Left lobe of liver (tissue), 2 donors: ENCODE measurements at places on chromosomes 16 and 17. TPM values are rescaled to one million over a fixed set of nuclear protein-coding genes. Genes with fewer than 3 reads are reported as not detected.

DNA sequence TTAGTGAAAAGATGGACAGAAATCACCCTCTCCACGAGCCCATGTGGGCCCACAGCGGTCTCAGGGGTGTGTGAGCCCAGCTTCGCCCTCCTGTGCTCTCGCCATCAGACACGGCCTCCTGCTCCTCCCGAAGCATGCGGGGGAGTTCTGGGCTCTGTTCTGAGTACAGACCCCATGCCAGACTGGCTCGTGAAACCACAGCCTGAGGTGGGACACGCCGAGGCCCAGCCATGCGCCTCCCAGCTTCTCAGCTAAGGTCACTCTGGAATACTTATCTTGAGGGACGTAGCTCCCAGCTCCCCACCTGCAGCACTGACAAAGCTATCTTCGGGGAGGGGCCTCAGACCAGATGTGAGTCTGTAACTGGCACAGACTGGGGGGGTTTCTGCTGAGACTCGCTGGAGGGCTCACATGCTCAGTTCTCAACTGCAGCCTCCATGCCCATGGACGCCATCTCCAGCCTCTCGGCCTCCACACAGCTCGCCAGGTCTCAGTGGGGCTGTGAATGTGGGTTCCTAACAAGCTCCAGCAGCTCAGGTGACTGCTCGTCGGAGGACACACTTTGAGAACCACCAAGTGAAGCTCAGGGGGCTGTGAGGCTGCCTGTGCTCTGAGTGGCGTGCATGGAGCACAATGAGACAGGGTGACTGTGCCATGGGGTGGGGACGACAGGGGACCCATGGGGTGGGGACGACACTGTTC, 95.2 kb downstream of the ZNF778 start:
- no peak for DNase-seq

Gene TAF15
- total RNA-seq, result 63.1 TPM

DNA sequence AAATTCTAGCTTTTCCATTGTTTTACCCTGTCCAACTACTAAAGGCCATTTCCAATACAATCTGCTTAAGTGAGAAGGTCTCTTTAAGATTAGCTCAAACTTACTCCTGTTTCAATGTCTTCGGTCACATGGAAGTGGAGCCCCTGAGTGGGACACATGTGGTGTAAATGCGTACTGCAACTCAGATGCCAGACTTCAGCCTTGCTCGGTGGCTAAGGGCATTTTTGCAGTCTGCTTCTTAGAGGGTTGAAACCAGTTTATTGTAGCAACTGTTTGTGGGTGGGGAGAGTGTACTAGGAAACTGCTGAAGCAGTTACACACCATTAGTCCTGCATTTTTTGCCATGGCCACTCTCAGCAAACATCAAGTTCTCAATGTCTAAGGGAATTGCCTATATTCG, 140.6 kb downstream of the PARN start:
- no peak for DNase-seq

- no peak for DNase-seq
Measured at GRCh38 chr17:41589301-41589700, 2.6 kb upstream of the KRT14 start.

GRCh38 chr17:7859028-7859427, 1.2 kb downstream of the CYB5D1 start:
- DNase-seq, result no peak

Gene CMTM1
- total RNA-seq, result 0.98 TPM

GRCh38 chr17:11493936-11494335, 104.3 kb upstream of the DNAH9 start:
- no peak for DNase-seq

GRCh38 chr16:89969741-89970410, 21.3 kb downstream of the DEF8 start:
- DNase-seq, result no peak

- DNase-seq, result no peak
Measured at GRCh38 chr16:11138769-11139325, 117.2 kb downstream of the SOCS1 start.

DNA sequence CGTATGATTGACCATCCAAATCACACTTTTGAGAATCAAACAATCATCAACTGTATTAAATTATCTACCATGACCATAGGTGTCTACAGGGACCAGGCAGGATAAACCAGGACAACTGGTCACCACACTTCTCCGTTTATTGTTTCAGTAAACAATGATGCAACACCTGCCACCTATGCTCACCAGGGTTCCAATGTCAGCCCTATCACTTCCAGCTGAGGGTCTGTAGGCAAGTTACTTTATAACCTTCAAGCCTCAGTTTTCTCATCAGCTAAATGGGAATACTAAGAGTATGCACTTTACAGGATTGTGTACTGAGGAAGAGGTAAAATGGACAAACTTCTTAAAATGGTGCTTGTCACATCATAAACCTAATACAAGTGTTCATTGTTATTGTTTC, 14.9 kb downstream of the TMEM114 start:
- no peak for DNase-seq

Gene TBX6
- total RNA-seq, result 0.86 TPM

Gene CA5A
- total RNA-seq, result 35.7 TPM

GRCh38 chr17:19237389-19238166, 412 bp downstream of the EPN2 start:
- DNase-seq, result peak; percentile 56

DNA sequence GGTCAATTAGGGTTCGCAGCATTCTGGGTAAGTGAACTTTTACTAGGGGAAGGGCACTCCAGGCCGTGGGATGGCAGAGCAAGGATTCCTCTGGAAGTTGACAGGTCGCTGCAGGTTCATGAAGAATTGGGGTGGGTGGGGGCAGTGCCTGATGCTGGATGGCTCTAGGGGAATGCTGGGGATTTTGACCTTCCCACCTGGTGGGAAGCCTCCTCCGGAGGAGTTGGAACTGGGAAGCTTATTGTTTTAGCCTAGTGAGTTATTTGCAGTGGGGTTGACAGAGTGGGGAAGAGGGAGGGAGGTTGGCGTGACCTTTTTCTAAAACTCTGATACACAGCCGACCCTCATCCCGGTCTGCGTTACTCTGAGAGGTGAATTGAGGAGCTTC, 606 bp upstream of the C17orf113 start:
- DNase-seq, result no peak

Gene LPO
- total RNA-seq, result not detected

GRCh38 chr17:61468263-61468907, 16.2 kb downstream of the TBX4 start:
- no peak for DNase-seq

DNA sequence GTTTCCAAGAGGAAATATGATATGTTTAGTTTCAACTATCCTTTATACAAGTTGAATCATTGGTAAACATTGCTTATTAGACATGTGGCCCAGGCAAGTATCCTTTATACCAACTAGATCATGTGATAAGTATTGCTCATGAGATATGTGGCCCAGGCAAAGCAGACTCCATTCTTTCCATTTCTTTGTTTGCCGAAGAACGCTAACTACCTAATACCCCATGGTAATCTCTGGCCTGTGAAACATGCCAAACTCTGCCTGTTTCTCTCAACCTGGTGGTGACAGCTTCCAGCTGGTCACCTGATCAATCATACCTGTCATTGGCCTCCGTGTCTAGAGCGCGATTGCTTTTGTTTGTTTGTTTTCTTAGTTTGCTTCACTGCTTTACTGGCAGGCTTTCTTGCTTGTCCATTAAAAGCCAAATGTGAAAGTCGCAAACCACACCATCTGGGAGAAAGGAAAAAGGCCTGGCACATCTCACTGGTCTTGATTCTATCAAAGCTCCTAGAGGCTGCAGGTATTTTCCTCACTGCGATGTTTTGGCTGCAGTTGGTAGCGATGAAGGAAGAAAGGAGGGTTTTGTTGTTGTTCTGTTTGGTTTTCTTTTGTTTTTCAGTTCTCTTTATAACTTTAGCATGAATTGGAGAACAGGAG, 686.2 kb downstream of the KCNJ2 start:
- DNase-seq, result peak; percentile 76

DNA sequence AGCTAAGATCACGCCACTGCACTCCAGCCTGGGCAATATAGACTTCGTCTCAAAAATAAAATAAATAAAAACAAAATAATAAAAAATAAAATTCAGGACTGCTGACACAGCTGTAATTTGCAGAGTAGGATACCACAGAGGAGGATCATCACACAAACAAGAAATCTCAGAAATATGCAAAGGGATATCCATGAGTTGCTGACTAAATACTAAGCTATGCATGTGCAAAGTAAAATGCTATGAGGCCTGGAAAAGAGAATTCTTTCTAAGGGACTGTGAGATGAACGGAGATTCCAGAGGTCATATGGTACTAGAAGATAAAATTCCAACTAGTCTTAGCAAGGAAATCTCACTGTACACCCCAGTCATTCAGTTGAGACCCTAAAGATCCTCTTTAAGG, 74.8 kb downstream of the SLC39A11 start:
- DNase-seq, result no peak

Gene EIF3CL
- total RNA-seq, result 11.6 TPM

GRCh38 chr17:43868226-43868994, 21.4 kb downstream of the CD300LG start:
- DNase-seq, result no peak

DNA sequence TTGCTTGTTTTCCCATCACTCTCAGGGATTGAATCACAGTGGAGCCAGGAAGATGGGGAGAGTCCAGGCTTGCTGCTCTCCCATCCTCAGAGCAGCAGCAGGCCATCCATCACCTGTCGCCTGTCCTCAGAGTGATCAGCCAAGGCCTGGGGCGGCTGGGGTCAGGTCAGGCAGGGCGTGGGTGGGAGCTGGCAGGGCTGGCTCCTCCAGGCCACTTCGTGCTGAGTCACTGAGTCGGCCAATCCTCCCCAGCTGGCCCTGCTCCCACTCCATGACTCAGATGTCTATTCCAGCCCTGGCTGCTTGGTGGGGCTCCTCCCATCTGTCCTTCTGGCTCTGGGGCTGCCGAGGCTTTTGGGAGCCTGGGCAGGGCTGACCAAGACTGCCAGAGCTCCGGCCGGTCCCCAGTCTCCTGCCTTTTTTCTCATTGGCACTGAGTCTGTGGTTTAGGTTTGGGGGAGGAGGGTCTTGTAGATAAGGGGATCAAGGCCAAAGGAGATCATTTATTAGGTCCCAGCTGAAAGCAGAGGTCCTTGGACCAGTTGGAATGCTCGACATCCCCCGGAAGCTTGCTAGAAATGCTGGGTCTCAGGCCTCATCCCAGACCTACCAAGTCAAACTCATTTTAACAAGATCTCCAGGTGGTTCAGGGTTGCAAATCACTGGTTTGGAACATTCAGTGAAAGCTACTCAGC, 72.7 kb downstream of the ABCC1 start:
- DNase-seq, result peak; percentile 67

Gene PHB1
- total RNA-seq, result 93.5 TPM

DNA sequence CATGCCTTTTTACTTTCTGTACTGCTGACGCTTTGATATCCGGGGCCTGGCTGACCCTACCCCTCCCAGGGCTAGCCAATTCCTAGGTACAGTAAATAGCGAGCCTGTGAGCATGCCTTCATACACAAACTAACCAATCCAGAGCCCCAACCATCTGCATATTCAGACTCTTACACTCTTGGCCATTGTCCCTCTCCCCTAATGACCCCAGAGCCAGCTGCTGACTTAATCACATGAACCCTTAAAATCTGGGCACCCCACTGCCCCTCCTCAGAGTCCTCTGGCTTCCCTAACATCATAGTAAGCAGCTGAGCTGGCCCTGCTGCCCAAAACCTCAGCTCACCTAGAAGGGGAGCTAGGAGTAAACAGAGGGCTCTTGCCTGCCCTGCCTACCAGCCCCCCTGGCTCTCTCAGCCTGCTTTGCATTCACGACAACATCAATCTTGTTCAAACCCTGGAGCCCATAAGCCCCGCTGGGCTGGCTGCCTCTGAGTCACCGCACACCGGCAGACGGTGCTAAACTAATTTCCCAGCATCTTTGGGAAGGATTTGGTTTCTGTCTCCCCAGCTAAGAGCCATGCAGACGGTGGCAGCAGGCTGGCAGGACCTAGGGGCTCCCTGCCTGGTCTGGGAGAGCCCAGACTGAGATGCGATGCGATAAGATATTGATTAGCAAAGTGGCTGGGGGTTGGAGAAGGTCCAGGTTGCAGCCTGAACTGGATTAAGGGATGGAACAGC, 63.2 kb downstream of the CLEC19A start:
- no peak for DNase-seq
